ENCODE measurements at places on chromosomes 5 and 9.
A peak's percentile ranks its signal among the peaks of the same experiment; 100 is the strongest.

DNA sequence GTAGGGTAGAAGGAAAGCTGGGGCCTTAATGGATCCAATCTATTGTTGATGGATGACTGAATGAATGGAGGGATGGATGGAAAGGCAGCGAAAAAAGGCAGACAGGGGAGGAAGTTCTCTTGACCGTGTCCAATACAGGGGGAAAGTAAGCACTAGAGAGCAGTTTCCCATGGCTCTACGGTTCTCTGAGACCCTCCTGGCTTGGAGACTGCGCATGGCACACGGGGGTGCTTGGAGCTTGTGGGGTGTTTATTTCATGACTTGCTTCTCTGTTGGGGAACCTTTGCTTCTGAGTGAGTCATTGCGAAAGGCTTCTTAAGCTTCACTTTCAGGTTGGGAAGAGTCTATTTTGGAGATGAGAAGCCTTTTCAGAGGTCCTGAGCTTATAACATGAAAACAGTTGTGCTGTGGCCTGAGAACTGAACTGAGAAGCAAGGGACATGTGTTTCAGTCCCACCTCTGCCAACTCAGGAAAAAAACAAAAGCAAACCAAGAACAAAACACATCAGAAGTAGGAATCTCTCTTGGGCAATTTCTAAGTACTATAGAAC is 12.8 kb upstream of the TEX48 start:
- DNase-seq: no peak

GRCh38 chr9:38442473-38443096 is 18.3 kb upstream of the IGFBPL1 start:
- DNase-seq: no peak

GRCh38 chr5:92372766-92373165 is 989.6 kb upstream of the ARRDC3 start:
- no peak for DNase-seq

GRCh38 chr9:136779808-136780207 is 11.3 kb upstream of the TMEM141 start:
- no peak for DNase-seq

- no peak for DNase-seq
Observed at GRCh38 chr9:117008461-117008860, 321.4 kb downstream of the TRIM32 start.

DNA sequence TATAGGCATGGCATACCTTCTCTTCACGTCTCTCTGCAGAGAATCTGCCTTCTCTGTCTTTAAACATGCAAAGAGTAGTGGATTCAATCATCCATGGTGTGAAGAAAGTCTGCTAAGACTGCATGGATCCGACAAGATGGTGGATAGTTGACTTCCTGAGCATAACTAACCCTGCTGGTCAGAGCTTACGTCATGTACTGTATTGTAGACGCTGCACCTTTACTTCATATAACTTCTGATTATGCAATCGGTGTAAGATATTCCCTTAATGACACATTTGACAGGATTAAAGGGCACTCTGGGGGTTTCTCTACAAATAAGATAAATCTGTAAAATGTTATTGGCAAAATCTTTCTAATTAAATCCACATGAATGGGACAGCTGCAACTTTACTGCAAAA is 240.3 kb upstream of the NREP start:
- no peak for DNase-seq

DNA sequence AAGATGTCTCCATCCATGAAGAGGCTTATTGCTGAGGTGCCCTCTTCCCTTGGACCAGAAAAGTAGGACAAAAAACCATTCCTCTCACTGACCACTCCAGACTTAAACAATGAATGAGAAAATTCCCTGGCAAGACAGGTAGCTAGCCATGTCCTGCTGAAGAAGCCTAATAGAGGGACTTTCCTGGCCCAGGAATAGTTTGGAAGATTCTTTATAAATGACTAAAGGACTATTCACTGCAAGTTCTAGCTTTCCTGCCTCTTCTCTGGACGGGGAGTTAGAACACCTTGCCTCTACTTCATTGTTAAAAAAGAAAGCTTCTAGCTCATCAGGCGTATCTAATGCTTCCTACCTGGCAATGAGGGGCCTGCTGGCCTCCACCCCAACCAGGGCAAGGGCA is 153.6 kb downstream of the NR3C1 start:
- DNase-seq: no peak

DNA sequence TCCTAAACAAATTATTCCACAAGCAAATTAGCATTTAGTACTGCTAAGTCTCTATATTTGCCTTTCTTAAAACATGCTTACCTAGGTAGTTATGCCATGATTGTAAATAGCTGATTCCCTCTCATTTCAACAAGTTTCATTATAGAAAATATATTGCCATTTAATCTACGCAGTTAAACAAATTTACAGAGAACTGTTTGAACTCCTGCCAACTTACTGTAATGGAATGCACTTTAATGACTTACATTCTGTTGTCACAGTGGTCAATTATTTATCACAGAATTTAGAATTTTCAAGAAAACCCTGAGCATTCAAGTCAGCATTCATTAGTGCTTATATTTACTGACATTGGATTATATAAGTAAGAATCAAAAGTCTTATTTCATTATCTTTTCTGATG is 19.6 kb downstream of the SLC38A9 start:
- no peak for DNase-seq

GRCh38 chr5:112923148-112923917 is 1.3 kb upstream of the REEP5 start:
- no peak for DNase-seq

- no peak for DNase-seq
Observed at GRCh38 chr9:83509402-83509801, 28.8 kb downstream of the FRMD3 start.

- peak; percentile 30 for DNase-seq
Observed at GRCh38 chr5:112388739-112389138, 30.3 kb downstream of the EPB41L4A start.

DNA sequence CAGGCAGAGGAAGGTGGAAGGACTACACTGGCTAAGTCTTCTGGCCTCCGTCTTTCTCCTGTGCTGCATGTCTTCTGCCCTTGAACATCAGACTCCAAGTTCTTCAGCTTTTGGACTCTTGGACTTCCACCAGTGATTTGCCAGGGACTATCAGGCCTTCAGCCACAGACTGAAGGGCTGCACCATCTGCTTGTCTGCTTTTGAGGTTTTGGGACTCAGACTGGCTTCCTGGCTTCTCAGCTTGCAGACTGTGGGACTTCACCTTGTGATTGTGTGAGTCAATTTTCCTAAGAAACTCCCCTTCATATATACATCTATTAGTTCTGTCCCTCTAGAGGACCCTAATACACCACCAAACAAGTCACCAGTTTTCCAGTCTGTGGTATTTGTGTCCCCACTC is 9.7 kb upstream of the ANKDD1B start:
- DNase-seq: no peak

DNA sequence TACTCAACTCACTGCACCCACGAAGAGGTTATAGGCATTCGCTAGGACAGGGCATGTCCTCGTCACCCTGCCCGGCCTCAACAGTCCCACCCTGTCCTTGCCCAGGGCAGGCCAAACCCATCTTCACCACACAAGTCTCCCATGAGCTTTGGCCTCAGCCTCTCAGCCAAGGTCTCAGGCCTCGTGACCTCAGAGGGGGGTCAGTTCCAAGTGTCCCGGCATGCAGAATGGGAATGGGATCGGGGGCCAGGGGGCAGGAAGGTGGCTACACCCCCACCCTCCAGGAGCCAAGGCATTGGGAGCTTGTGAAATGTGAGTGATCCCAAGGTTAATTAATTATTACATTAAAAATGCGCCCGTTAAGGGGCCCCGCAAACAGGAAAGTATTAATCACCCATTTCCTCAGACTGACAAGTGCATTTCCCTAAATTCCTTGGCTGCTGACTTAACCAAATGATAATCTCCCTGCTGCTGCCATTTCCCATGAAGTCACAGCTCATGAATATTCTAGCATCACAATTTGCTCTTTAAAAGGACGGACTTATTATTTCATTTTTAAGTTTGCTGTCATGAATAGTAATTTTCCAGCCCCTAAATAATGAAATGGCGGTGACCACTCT is 8.0 kb upstream of the UBAC1 start:
- no peak for DNase-seq

- peak; percentile 30 for DNase-seq
Observed at GRCh38 chr9:20242510-20243189, 379.6 kb downstream of the MLLT3 start.

GRCh38 chr9:132367613-132368313 is 13.0 kb upstream of the SETX start:
- DNase-seq: no peak

DNA sequence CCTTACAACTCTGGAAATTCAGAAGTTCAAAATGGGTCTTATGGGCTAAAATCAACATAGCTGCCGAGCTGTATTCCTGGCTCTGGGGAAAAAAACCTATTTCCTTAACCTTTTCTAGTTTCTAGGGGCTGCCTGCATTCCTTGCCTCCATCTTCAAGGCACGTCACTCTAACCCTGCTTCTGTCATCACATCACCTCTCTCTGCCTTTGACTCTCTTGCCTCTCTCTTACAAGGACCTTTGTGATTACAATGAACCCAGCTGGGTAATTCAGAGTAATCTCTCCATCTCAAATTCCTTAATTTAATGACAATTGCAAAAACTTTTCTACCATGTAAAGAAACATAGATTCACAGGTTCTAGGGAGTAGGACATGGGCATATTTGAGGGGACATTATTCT is 103.1 kb upstream of the SMC2 start:
- no peak for DNase-seq

DNA sequence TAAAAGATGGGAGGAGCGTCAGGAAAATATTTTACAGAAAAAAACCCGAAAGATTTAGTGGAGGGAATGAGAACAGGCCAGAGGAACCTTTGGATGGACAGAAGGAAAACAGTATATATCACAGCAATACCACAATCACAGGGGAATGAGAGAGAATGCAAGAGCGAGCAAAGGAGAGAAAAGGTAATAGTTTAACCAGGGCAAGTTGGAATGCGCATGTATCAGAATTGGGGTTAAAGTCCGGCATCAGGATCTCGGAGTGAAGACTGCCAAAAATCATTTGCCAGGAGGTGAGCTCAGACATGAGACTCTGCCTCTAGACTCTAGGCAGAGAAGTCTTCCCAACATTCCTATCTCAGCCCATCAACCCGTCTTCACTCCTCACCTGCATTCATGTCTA is 36.8 kb downstream of the PCDHGC5 start:
- DNase-seq: no peak

- DNase-seq: peak; percentile 82
Observed at GRCh38 chr9:137150617-137151457, 11.9 kb downstream of the GRIN1 start.

DNA sequence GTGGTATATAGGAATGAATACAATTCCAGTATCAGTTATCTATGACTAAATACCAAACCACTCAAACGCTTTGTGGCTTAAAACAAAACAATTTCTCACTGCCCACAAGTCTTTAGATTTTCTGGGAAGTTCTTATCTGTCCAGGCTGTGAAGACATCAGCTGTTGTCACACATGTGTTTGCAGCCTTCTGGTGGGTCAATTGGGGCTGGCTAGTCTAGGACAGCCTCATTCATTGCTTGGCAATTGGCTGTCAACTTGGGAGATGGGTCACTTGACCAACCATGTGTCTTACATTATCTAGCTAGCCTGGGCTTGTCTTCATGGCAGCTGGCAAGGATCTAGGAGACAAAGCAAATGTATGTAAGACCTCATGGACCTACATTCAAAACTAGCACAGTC is 53.8 kb upstream of the PAPPA start:
- DNase-seq: no peak

GRCh38 chr5:56664025-56664424 is 151.3 kb upstream of the MAP3K1 start:
- DNase-seq: no peak

- DNase-seq: no peak
Observed at GRCh38 chr5:39420482-39421145, 4.2 kb downstream of the DAB2 start.

- DNase-seq: no peak
Observed at GRCh38 chr9:113574441-113575262, 111.1 kb downstream of the RGS3 start.

DNA sequence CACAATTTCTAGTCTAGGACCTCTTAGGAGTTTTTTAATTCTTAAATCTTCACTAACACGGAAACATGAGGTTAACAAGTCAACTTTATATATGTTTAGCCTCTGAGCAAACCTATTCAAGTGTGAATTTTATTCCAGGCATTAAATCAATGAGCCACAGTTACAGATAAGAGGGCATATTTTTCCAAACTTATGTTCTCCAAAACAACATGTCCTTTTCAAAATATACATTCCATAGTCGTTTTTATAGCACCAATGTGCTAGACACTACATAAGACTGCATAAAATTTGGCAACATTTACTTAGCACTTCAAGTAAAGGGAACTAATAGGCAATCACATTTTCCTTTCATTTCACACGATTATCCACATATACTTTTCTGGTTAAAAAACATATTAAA is 6.5 kb downstream of the TMEM245 start:
- no peak for DNase-seq

- DNase-seq: no peak
Observed at GRCh38 chr5:32261198-32261597, 51.5 kb downstream of the MTMR12 start.

DNA sequence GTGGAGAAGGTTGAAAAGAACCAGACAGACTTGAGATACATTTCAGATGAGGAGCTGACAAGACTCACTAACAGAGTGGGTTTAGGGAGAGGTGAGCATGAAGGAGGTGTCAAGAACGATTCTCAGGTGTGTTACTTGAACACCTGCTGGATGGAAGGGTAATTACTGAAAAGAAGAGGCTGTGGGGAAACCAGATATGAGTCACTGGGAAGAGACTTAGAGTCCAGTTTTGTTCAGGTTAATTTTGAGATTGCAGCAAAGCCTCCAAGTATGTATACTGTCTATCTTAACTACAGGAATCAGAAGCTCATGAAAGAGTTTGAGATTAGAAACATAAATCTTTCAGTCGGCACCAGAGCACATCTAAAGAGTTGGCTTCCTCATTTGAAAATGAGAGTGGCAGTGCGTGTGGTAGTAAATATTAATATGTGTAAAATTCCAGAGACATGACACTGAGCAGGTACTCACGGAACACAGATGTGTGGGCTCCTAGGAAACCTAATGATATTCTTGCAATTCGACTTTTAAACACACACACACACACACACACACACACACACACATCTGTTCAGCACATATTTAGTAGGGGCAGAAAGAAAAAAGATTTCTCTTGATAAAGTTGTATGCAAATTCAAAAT is 197.1 kb downstream of the CDH18 start:
- DNase-seq: no peak

- DNase-seq: no peak
Observed at GRCh38 chr5:180915924-180916323, 17.0 kb downstream of the BTNL8 start.

- DNase-seq: no peak
Observed at GRCh38 chr5:68682400-68683160, 411.2 kb upstream of the SLC30A5 start.

GRCh38 chr5:119426057-119426456 is 26.2 kb upstream of the HSD17B4 start:
- DNase-seq: no peak

- peak; percentile 31 for DNase-seq
Observed at GRCh38 chr5:7078901-7079300, 317.0 kb upstream of the ADCY2 start.

- no peak for DNase-seq
Observed at GRCh38 chr5:119388619-119389190, 32.9 kb downstream of the TNFAIP8 start.

GRCh38 chr5:127885176-127885575 is 182.0 kb downstream of the CCDC192 start:
- DNase-seq: peak; percentile 36

- DNase-seq: no peak
Observed at GRCh38 chr5:137395011-137395755, 103.9 kb downstream of the SPOCK1 start.
